ENCODE measurements at places on chromosomes 6 and 20.

- no peak for DNase-seq
These were observed 26.6 kb upstream of the TGM2 start for GRCh38 chr20:38191654-38192053.

DNA sequence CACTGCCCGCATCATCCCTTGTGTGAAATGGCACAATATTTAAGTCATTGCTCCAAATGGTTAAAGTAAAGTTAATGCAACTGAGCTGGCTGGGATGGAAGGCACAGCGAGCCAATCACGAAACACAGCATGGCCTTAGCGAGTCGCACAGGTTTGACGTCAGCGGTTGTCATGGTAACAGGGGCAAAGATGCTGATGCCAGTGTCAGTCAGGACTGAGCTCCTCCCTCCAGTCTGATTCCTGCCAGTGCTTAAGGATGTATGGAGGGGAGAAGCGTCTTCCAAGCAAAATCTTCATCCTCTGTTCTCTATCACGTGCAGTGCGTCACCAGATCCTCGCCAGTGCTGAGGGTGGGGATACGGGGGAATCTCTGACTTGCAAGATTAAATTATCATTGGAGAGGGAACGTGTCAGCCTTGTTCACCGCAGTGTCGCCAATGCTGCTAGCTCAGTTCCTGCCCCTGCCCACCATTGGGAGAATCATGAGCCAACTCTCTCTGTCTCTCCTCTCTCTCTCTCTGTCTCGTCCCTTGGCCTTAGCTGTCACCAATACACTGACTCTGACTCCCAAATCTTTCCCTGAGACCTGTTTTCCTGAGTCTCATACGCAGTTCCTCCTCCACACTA, 24.5 kb downstream of the TSPYL4 start:
- no peak for DNase-seq

DNA sequence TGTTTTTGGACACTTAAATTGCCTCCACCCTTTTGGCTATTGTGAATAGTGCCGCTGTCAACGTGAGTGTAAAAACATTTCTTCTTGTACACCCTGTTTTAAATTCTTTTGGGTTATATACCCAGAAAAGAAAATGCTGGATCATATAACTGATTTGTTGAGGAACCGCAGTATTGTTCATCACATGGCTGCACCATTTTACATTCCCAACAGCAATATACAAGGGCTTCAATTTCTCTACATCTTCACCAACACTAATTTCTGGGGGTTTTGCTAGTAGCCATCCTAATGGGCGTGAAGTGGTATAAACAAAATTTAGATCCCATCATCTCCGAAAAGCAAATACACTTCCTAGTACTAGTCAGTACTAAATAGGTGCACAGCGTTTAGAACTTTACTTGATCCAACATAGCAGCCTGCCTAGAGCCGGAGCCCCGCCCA, 579 bp upstream of the BPHL start:
- no peak for DNase-seq

- DNase-seq, result no peak
These were observed 21.7 kb downstream of the TBC1D20 start for GRCh38 chr20:440636-441035.

DNA sequence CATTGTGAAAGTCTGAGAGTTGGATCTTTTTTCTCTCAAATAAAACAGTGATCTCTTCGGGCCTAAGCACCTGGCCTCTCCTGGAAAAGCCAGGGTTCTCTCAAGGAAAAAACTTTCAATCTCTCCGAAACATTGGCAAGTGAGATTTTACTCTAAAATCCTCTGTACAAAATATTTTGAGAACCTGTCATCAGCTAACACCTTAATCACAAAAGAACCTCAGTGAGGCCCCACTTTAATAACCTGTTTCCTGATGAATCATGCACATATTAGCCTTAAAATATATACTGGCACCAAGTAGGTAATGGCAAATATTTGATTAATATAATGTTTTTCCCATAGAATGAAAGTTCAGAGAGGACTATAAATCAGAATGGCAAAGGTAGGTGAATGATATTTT, 177.9 kb downstream of the FRK start:
- DNase-seq, result no peak

GRCh38 chr6:69791065-69791471, 5.7 kb downstream of the LMBRD1 start:
- DNase-seq, result no peak

DNA sequence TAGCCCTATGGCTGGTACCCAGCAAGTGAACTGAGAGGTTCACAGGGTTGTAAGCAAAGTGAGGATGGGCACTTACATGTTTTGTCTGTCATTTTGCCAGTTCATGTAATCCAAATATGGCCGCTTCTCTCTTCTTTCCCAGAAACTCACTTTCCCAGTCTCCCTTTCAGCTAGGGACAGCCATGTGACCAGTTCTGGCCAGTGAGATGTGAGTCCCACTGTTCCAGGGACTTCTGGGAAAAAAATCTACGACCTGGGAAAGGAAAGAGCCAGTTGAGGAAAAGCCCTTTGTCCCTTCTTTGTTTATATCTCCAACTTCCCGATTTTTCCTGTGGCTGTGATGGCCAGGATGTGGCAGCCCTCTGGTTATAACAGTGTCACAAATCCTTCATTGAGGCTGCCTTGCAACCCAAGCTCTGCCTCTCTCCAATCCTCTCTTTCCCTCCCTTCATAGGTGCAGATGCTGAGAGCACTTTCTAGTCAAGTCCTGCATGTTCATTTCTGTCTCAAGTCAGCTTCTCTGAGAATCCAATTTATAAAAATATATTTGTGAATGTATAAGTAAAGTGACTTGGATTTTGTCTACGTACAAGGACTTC, 148.6 kb upstream of the ZFP64 start:
- DNase-seq, result no peak

GRCh38 chr6:161169696-161170095, 104.2 kb downstream of the AGPAT4 start:
- no peak for DNase-seq

- no peak for DNase-seq
These were observed 569.7 kb upstream of the MARCKS start for GRCh38 chr6:113287396-113287795.

DNA sequence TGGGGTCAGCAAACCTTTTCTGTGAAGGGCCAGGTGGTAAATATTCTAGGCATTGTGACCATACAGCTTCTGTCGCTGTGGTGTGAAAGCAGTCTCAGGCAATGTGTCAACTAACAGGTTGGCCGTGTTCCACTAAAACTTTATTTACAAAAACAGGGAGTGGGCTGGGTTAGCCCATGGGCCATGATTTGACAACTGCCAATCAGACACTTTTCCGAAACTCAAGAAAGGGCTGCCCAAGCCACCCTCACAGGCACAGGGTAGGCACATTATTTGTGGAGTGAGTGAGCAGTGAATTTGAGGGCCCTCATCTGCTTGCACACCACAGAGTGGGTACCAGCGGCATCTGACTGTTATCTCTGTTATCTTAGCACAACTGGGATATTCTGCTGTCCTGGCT, 290.3 kb downstream of the TAF4 start:
- no peak for DNase-seq

- no peak for DNase-seq
These were observed 60.5 kb upstream of the SAMD5 start for GRCh38 chr6:147447835-147448611.

DNA sequence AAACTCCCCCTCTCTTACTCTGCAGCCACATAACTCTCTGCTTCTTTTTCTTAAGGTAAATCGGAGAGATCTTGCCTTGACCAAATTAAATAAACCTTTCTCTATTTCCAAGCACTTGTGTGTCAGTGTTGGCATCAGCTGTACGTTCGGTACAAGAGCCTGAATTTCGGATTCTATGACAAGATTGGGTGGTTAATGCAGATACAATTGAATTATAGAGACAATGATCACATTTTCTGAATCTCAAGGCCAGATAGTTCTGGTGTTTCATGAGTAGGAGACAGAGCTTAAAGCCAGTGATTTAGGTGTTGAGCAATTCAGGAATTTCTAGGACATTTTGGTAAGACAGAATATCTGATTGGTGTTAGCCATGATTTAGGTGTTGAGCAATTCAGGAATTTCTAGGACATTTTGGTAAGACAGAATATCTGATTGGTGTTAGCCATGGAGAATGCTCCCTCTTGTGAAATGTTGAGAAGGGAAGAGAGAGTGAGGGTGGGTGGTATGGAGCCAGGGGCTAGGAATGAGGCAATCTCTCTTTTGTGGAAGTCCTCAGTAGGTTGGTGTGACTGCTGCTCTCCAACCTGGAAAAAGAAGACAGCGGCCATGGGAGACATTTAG, 5.1 kb downstream of the SPINT3 start:
- DNase-seq, result no peak

Measured in stimulated activated CD4-positive, alpha-beta T cell treated with anti-CD3 and anti-CD28 coated beads, Interleukin-2, amount 100 ng/mL, for 24 hours (primary cell).